Right ventricle myocardium inferior (tissue), 1 donor: ENCODE measurements at places on chromosomes 2 and 18. TPM values are rescaled to one million over a fixed set of nuclear protein-coding genes. Genes with fewer than 3 reads are reported as not detected.

- DNase-seq = no peak
Observed at GRCh38 chr2:148643421-148643820, 1.1 kb upstream of the EPC2 start.

DNA sequence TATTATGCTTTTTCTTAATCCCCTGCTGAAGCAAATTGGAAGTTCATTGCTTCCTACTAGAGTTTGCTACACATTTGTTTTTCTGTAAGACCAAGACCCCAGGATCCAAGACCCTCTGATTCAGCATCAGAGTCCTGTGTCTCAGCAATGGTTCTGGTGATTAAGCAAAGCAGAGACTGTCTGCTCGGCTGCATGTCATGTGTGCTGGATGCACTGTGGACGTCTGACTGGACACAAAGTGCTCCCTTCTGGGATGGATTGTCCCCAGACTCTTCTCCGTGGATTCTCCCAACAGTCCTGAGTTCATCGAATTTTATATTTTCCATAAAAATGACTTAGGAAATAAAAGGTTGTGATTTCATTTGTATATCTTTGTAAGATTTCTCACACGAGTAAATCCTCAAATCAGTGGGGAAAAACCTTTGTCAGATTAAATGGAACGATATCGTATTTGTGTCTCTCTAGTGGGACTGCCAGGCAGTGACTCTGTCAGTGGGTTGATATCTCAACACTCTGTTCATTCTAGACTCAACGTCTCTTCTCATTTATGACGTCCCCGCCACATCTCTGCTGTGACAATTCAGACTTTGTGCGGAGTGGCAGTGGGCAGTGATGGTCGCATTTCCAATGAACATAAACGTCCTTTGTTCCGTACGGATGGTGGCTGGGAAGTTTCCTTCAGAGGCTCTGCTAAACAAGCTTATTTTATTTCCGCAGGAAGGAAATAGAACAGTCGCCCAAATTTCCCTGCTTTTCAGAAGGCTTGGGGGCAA lies 58.6 kb downstream of the NCAPH start:
- DNase-seq = no peak

DNA sequence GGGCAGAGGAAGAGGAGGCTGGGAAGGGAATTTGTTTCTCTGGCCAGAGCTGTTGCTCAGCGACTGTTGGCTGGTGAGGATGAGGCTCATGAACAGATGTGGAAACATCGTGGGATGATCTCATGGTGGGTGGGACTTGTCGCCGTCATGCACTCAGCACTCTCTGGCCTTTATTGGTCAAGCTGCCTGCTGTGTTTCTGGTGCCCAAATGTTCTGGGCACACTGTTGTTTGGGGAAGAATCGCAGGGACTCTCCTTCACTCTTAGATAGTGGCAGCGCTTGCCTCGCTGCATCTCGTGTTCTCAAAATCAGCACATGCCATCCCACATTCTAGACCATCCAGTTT lies 145.6 kb downstream of the AGAP1 start:
- peak; percentile 77 for DNase-seq

- DNase-seq = peak; percentile 72
Observed at GRCh38 chr2:12718015-12718671, 1.4 kb downstream of the TRIB2 start.

- DNase-seq = no peak
Observed at GRCh38 chr18:32771871-32772580, 797 bp downstream of the KLHL14 start.

DNA sequence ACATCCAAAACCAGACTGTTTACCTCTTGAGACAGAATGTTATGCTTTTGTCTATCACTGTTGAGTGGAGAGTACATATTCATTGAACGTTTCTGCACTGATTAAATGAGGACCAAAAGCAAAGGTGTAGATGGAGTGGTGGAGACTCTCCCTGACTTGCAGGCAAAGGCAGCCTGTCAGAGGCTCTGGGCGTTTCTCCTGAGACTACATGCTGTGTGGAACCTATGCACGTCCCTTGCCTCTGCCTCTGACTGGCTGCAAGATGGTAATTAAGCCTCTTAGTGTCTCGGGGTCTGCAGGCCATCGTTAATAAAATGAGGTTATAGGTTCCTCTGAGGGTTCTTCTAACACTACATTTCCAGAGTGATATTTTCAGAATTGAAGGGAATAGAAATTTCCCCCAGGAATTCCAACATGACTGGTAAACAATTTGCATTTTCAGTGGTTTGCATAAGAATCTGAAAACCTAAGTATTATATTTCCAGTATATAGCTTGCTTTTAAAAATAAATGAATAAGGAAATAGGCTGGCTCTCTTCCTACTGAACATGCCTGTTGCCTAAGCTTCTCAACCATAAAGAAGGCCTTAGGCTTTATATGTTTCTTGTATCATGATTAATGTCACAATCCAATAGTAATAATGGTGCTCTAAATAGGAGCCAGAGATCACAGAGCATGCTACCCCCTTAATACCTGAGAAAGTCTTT lies 107.4 kb downstream of the FTCDNL1 start:
- DNase-seq = no peak

- DNase-seq = no peak
Observed at GRCh38 chr2:134207589-134208209, 46.2 kb upstream of the MGAT5 start.

- no peak for DNase-seq
Observed at GRCh38 chr2:196287523-196287922, 116.1 kb upstream of the STK17B start.

GAD1 gene
- not detected for total RNA-seq

TLX2 gene
- not detected for total RNA-seq
